ENCODE measurements at places on chromosomes 1 and 21.

- no peak for DNase-seq
Measured at GRCh38 chr21:28867401-28867800, 125.3 kb downstream of the LTN1 start.

GRCh38 chr1:37739222-37739621, 25.7 kb downstream of the EPHA10 start:
- DNase-seq, result peak; percentile 76

DNA sequence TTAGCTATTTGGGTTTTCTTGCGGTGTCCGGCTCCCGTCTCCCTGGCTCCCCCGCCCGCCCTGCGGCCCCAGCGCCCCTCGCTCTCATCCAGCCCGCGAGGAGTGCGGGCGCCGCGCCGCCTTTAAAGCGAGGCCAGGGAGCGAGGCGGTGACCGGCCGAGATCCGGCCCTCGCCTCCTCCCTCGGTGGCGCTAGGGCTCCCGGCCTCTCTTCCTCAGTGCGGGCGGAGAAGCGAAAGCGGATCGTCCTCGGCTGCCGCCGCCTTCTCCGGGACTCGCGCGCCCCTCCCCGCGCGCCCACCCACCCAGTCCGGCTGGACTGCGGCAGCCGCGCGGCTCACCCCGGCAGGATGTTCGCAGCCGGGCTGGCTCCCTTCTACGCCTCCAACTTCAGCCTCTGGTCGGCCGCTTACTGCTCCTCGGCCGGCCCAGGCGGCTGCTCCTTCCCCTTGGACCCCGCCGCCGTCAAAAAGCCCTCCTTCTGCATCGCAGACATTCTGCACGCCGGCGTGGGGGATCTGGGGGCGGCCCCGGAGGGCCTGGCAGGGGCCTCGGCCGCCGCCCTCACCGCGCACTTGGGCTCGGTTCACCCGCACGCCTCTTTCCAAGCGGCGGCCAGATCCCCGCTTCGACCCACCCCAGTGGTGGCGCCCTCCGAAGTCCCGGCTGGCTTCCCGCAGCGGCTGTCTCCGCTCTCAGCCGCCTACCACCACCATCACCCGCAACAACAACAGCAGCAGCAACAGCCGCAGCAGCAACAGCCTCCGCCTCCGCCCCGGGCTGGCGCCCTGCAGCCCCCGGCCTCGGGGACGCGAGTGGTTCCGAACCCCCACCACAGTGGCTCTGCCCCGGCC, 492 bp downstream of the HLX start:
- no peak for DNase-seq

- DNase-seq, result no peak
Measured at GRCh38 chr1:64488862-64489261, 18.9 kb downstream of the CACHD1 start.

DNA sequence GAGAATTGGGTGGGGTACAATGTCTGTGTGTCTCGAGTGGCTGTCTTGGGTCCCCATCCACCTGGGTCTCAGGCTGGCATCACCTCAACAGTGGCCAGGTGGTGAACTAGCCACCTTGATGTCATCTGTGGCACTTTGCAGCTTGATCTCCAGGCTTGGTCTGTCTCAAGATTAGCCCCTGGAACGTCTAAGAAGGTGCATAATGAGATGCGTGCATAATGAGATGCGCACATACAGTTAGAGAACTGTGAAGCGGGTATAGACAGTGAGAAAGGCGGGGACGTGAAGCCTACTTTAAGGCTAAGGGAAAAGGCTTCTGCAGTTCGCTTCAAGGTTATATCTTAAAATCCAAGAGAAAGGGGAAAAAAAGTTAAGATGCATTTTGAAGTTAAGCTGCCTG, 98.7 kb downstream of the WDR4 start:
- no peak for DNase-seq

DNA sequence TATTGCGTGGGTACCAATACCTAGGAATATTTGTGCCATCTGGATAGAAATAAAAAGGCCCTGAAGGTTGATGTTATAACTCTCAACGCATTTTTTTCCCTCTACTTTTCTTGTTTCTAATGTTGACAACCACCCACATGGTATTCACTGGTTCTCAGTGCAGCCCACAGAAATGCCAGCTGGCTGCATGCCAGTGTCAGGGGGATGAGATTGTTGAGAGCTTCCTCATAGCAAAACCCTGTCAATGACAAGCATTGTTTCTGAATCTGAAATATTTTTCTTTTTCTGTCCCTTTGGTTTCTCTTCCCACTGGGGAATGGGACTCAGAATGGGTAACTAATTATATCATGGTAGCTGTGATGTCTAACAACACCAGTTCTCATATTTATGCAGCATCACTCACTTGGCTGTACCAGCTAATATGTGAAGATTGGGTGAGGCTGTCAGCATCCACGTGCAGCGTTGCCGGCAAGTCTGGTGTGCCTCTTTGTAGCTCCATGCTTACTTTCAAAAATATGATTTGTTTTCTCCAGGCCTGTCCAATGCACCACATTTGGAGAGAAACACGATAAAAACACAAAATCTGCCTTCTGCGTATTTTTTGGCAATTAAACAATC, 284.6 kb downstream of the PTBP2 start:
- no peak for DNase-seq

DNA sequence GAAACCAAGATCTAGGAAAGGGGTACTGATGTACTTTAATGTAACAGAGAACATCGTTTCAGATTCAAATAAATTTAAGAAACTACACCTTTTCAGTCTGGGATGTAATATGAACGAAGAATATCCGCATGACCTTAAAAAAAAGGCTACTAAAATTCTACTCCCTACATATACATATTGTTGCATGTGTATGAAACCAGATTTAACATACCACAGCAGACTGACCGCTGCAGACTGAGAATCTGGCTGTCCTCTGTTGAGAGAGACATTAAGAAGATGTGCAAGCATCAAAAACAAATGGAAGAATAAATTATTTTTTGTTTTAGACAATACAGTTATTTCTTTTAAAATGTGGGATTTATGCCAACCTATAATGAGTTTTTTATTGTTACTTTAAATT, 166.6 kb downstream of the LMX1A start:
- no peak for DNase-seq

GRCh38 chr21:33852485-33852884, 63.1 kb downstream of the ATP5PO start:
- DNase-seq, result no peak

DNA sequence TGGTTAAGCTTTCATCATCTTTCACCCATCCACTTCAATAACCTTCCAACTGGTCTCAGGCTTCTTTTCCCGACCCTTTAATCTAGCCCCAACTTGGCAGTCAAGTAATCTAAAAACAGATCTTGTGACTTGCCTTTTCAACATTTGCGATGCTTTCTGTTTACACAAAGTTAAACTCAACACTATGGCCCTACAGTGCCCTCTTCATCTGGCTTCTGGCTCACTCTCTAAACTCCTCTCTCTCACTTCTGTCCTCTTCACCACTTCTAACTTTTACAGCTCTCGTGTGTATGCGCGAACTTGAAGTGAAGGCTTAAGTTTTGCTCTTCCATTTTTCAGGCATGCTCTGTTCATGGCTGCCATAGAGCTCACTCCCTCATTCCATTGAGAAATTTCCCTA, 1122.3 kb upstream of the ADGRL2 start:
- no peak for DNase-seq

DNA sequence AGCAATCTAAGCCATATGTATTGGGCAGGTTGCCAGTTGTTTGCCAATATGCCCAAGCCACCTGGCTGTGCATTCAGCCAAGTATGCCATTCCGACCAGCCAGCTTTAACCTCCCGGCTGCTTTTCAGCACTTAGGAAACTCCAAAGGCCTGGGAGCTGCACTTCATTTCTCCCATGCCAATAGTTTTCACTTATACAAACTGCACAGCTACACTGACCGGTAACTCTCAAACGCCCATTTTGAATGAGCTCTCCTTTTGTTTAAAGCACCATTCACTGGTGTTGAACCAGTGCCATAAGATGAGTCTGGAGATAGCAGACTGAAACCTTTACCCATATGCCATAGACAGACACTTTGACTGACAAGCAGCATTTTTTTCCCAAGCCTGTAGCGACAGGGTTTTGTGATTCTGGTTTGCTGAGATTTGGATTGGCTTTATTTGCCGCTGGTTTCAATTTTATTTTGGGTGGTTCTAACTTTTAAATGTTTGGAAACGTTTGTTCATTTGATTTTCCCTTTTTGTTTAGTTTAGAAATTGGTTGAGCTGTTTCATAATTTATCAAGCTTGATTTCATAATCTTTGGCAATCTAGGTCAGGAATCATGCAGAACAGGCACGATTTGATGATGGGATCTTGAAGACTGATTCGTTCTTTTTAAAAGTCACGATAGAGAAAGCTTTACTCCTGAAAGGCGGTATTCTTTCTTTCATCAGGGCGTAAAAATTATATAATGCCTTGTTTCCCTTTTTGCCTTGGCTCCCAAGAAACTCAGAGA, 144.6 kb downstream of the NFIA start:
- DNase-seq, result no peak

DNA sequence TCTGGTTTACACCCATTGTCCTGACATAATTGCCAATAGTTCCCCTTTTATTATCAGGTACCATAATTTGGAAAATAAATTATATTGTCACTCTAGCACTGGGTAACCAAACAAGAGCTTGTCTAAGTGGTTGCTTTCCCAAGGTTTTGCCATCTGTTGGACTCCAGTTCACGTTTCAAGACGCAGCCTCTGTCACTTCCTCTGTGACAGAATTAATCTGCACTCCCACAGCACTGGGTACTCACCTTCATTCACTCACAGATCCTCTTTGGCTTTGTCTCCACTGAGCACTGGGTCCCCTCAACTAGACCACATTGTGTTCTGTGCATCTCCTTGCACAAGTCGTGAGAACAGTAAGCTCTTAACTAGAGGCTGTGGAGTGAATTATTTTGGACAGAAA, 123.6 kb upstream of the JUN start:
- DNase-seq, result no peak

DNA sequence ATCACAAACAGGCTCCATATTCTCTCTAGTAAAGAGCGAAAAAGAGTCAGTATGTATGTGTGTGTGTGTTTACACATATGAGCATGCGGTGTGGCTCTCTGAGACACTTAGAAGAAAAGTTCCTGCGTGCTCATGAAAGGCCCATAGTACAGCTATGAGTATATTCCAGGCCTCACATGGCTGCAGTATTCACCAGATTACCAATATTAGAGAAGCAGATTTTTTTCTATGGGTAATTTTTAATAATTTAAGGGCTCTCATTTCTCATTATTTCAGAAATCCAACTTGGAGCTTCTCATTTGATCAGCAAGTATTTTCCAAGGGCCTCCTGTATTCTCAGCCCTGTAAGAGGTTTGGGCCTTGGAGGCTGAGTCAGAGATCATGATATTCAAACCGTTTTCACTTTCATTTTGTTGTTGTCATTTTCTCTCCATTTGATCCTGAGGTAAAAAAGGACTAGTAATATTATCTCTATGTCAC, 232.9 kb upstream of the SGIP1 start:
- DNase-seq, result no peak

GRCh38 chr21:45877821-45878469, 103.6 kb upstream of the COL6A1 start:
- no peak for DNase-seq

DNA sequence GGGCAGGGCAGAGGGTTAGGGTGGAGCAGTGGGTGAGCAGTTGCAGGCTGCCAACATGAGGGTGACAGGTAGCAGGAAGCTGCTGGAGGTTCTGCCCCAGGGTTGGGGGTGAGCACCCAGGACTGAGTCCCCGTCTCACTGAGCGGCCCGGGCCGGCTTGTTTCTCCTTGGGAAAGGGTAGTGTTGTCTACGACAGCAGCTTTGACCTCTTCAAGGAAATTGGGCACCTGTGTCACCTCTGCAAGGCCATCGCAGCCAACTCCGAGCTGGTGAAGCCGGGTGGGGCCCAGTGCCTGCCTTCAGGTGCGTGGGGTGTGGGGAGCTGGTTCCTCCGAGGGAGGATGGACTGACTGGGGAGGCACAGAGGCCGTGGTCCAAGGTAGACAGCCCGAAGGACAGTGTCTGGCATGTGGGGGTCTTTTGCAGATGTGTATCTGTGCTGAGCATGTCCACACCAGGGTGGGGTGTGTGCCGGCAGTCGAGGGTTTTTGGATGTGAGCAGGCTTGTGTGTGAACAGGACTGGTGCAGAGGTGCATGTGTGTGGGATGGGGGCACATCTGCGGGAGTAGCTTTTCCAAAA, 51.9 kb downstream of the DISP3 start:
- no peak for DNase-seq

DNA sequence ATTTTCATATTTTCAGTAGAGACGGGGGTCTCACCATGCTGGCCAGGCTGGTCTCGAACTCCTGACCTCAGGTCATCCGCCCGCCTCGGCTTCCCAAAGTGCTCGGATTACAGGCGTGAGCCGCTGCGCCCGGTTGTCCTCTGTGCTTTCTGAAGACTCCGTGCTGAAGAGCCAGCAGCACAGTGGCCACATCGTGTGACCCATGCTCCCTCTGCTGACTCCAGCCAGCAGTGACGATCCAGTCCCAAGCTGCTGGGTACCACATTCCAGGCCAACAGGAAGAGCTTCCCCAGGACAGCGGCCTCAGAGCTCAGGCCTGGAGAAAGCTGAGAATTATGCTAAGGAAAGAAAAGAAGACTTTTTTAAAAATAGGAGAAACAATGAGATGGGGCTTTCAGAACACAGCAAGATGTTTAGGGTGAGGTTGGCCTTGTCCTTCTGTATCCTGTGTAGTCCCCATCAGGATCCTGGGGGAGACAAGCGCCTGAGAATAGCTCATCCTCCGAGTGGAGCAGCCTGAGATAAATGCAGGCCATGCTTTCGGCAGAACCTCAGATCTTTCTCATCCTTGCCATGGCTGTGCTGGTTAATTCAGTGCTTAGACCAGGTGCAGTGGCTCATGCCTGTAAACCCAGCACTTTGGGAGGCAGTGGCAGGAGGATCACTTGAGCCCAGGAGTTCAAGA, 207.1 kb downstream of the SLC35F3 start:
- no peak for DNase-seq

DNA sequence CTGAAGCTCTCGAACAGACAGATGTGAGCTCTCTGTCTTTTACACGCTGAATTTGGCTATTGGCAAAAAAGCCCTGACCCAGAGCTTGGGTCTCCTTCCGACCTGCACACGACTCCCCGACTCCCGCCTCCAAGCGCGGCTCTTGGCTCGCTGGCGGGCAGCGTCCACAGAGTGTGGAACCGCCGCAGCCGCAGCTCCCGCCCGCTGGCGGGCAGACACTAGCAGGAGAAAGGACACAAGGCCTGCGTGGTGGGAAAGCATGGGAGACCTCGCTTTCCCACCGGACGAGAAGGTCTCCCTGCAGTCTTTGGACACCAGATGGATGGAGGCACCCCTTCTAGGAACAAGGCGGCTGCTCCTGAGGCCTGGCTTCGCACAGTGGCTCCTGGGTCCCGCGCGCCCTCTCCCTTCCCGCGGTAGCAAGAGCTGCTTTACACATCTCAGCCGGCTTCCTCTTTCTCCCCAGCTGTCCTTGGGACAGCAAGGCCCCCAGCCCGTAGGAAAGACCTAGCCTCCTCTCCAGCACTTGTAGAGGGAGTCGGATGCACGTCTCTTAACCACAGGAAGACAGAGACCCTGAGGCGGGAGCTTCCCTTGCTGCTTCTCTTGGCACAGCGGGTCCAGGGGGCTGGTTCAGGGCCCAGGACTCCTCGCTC, 92.1 kb downstream of the PRKAB2 start:
- DNase-seq, result no peak

DNA sequence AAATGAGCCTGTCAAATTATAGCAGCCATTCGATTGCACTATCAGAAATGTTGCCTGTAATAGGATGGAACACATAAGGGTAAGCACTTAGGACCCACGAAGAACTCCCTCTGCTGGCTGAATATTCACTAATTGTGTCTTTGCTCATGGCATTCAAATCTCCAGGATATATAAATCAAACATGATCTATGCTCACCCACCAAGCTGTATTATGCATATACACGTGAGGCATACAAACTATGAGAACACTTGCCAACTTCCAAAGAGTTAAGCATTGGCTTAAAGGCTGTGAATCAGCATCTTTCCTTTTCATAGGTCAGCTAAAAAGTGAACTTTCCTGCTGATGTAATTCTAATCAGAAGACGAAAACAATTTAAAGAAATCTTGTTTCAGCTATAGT, 34.5 kb downstream of the TMPRSS15 start:
- no peak for DNase-seq
